ENCODE measurements at places on chromosomes 2 and 18.

DNA sequence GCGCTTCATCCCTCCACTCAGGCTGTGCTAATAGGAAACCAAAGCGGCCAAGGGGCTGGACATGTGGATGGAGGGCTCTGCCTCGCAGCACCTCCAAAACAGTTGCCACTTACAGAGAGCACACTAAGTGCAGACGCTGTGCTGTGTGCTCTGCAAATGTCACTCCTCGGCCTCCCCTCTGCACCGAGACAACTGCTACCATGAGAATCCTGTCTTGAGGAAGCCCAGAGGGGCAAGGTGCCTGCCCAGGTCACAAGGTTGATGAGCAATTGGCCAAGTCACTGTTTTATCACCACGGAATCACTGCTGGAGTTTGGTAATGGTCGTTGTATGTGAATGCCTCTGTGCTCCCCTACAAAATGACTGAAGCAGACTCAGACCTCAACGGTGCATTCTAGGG lies 132.2 kb downstream of the SEPTIN10 start:
- DNase-seq = no peak

GRCh38 chr2:48781366-48781765 lies 25.8 kb upstream of the LHCGR start:
- DNase-seq = no peak

DNA sequence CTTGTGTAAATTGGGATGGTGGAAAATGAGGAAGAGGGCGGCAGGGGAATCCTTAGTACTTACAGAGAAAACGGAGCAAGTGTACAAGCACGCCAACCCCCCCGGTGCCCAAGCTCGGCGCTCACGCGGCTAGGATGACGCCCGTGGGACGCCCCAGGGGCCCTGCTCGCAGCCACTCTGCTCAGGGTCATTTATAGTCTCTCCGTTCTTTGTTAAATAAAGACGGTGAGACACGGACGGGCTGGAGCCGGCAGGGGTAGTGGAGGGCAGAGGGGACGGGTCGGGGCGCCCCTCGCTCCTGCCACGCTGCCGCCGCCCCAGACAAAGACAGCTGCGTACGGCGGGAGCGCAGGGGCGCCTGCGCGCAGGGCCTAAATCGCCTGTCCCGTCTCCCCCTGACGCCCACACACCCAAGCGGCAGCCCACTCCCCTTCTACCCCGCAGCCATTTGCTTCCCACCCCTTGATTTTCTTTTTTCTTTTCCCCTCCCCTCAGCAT lies 37.8 kb downstream of the PCBP1 start:
- no peak for DNase-seq

GRCh38 chr18:44826418-44827259 lies 146.0 kb downstream of the SETBP1 start:
- peak; percentile 86 for DNase-seq

- DNase-seq = no peak
Measured at GRCh38 chr2:27025861-27026851, 6.6 kb upstream of the TMEM214 start.
